Bronchial epithelial cell (primary cell): ENCODE measurements at places on chromosomes 12 and 14.
A peak's percentile ranks its signal among the peaks of the same experiment; 100 is the strongest.

DNA sequence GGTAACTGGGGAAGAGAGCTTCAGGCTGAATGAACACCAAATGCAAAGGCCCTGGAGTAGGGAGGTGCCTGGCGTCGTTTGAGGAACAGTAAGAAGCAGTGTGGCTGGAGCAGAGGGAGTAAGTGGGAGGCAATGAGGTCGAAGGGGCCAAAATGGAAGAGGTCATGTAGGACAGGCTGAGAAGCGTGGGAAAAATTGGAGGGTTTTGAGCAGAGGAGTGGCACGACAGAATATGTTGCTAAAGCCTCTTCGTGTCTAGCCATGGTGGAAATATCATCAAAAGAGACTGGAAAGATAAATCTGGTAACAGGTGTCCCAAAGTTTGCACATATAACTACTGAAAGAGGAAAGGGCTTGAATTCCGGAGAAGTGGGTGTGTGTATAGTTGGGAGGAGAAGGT, 1.9 kb downstream of the TRIM9 start:
- no peak for DNase-seq

GRCh38 chr14:103949131-103949790, 6.9 kb upstream of the RD3L start:
- peak; percentile 15 for DNase-seq

DNA sequence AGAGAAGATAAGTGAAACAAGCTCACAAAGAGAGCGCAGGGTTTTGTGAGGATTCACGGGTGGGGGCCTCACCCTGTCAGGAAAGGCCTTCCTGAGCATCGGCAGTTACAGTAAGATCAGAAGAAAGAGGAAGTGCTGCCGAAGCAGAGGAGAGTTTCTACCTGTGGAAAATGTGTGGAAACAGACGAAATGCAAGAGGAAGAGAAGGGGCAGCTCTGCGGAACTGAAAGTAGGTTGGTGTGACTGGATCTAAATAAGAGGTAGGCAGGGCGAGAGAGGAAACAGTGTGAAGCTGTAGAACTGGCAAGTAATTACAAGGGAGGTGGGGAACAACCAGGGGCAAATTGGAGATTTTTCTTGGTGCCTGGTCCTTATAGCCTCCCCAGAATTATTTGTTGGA, 2.6 kb downstream of the GPR68 start:
- no peak for DNase-seq

DNA sequence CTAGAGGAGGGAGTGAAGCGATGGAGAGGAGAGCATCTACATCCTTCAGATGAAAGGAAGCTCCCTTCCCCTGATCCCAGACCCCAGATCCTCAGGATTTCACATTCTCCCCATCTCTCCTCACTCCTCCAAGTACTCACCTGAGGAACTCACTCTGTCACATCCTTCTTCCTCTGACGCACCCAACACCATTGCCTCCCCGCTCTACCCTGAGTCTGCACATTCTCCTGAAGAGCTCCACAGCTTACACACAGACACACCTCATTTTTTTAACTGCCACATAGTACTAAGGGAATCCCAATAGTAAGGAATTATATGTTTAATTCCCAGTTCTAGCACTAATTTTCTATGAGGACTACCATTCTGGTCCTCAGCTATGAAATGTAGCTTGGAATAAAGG, 16.3 kb upstream of the METTL17 start:
- DNase-seq = peak; percentile 51

DNA sequence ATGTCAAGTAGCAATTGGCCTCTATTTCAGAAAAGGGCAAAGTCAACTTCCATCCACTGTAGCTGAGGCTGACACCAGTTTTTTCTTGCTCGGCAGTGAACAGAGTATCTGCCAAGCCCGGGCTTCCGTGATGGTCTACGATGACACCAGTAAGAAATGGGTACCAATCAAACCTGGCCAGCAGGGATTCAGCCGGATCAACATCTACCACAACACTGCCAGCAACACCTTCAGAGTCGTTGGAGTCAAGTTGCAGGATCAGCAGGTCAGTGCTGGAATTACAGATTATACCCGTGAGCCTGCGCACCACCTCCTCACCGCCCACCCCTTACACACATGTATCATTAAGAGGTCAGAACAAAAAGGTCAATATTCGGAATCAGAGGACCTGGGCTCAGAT, 19.4 kb downstream of the EVL start:
- DNase-seq = no peak

- DNase-seq = no peak
These were observed 667.8 kb downstream of the NOVA1 start for GRCh38 chr14:25929881-25930615.

GRCh38 chr14:101410126-101410525, 151.2 kb upstream of the DIO3 start:
- no peak for DNase-seq

GRCh38 chr14:20428010-20428365, 8.0 kb downstream of the KLHL33 start:
- no peak for DNase-seq

DNA sequence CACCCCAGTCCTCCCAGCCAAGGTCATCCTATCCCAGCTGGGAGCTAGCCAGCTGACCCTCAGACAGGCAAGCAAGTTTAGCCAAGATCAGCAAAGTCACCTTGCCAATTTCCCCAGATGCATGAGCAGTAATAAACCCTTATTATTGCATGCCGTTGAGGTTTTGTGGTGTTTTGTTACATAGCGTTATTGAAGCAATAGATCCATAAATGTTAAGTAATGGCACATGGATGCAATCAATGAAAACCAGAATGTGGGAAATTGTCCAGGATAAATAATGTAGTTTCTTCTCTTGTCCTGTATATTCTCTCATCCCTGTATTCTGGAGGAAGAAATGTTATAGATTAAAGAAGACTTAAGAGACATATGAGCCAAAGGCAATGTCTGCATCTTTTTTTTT, 18.0 kb upstream of the TMEM260 start:
- DNase-seq = no peak

GRCh38 chr12:57429473-57430111, 1.3 kb downstream of the R3HDM2 start:
- no peak for DNase-seq

DNA sequence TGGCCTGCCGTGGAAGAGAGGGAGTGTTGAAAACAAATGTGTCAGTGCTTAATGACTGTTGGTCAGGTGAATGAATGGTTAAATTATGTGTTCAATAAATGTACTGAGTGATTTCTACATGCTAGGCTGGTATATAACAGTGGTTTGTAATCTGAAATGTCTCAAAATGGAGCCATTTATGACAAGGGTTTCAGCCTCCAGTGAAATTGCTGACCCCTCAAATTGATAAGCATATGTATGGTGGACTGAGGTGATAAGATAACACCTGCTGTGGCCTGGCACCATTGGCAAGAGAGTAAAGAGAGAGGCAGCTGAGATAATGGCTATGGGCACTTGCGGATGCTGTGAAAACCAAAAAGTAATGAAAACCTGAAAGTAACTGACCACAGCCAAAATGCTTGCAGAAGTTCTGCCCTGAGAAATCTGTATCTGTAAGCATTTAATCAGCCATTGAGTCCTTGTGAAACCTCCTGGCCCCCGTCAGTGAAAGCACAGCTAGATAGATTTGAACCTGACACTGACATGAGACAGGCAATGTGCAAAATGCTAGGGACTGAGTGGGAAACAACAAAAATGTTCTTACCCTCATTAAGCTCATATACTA, 1.4 kb upstream of the BCAT1 start:
- DNase-seq = no peak

DNA sequence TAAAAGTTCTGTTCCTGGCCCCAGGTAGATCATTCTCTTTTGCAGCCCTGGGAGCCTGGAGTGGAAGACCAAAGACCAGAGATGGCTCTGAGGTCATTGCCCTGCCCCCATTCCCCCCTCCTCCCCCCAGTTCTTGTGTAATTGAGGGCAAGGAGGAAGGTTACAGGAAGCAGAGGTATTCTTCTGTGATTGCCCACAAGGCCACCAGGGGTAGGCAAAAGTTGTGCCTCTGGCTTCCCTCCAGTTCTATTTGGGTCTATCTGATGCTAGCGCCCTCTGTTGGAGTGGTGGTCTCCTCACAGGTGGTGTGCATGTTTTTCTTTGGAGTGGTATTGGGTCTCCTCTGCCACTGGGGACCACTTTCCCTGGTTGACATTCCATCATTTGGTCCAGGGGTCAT, 41.2 kb upstream of the CRY1 start:
- DNase-seq = no peak
